SK-N-MC (cell line): ENCODE measurements at places on chromosomes 4 and X.
A peak's percentile ranks its signal among the peaks of the same experiment; 100 is the strongest.

DNA sequence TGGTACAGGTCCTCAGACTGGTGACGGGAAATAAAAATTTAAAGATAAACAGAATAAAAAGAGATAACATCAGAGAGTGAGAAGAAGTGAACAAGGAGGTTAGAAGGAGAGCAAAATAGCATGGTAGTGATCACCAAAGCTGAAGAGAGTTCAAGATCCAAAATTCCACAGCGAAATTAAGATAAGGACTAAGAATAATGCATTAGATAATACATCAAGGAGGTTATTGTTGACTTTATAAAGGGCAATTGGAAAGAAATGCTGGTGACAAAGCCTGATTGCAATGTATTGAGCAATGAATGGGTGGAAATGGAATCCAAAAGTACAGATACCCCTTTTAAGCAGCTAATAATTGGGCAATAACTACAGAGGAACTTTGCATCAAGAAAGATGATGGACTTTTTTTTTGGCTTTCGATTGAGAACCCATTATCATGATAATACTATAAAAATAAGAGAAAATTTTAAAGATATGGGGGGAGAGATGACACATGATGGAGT lies 101.6 kb upstream of the MAP9 start:
- DNase-seq = no peak

DNA sequence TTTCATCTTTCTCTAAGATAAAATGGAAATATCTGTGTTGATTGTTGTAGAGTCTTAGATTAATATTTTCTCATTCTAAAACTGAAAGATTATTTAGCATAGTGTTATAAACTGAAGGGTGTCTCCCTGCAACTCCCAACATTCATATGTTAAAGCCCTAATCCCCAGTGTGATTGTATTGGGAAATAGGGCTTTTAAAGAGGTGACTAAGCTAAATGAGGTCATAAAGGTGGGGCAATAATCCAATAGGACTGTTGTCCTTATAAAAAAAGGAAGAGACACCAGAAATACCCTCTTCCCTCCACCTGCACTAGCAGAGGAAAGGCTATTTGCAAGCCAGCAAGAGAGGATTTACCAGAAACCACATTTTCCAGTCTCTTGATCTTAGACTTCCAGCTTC lies 1626.4 kb downstream of the C4orf33 start:
- DNase-seq = no peak

DNA sequence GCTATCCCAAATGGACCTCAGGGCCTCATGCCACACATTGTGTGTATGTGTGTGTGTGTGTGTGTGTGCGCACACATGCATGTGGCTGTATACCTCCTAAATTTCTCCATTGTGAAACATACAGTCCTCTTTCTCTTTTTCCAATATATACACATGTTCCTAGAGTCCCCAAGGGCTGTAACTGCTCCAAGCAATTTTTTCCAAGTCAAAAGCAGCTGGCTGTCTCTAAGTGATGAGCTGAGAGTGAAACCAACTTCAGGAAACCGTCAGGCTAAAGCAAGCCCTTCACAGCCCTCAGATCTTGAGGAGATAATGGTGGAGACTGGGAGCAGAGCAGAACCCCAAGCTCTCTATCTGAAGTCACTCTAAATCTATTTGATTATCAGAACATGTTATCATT lies 496.1 kb upstream of the DIPK2B start:
- no peak for DNase-seq

GRCh38 chrX:55135171-55135570 lies 46.4 kb downstream of the PAGE2 start:
- no peak for DNase-seq

- DNase-seq = no peak
These were observed 67.6 kb upstream of the SLC7A3 start for GRCh38 chrX:70998411-70999027.

DNA sequence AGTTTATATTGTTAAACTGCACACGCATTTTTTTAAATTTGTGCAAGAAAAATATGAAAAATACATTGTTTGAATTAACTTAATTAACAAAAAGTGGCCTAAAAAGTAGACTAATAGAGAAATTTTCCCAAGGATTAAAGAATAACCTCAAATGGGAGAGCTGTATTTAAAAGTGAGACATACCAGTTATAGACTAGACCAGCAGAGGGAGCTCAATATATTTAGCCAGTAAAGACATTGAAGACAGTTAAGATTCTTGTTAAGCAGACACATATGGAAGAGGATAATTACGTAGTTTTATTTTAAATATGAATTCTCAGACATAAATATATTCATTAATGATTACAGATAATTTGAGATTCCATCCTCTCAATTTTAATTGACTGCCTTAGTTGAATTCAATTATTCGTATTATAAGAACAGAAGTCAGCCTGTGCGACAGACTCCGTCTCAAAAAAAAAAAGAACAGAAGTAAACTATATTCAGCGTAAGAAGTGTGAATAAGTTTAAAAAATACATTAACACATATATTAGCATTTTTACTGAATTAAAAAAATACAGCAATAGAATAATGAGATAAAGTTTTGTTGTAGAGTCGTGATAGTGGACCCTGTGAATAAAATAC lies 64.8 kb downstream of the GLRA3 start:
- peak; percentile 71 for DNase-seq

- DNase-seq = no peak
These were observed 290.0 kb downstream of the SLC7A11 start for GRCh38 chr4:137952116-137952515.

DNA sequence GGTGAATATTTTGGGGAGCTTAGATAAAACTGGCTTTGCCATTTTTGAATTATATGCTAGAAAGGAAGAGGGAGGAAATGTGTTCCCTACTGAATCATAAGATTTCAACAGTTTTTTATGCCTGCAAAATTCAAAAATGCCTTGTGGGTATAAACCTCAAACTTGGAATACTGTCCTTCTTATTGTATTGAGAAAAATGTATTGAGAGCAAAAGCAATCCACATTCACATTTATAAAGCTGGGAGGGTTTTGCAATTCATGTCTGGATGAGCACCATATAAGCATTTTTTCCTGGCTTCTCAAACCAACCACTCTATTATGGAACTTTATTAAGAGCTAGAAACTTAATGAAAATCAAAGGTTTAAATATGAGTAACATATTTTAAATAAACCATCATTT lies 289.8 kb downstream of the PCDH7 start:
- no peak for DNase-seq

DNA sequence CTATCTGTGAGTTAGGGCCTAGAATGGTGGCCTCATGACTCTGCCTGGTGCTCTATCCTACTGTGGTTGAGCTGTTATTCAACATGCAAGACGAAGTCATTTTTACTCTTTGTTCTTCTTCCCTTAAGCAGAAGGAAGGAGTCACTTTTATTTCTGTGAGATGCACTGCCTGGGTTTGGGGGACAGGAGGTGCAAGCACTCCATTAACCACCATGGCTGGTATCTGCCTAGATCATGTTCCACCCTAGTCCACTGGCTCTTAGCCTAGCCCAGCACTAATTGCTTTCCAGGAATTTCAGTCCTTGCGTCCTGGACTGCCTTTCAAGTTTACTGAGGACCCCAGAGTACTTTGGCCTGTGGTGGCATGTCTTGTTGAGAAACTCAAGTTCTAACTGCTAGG lies 1182.7 kb downstream of the FSTL5 start:
- no peak for DNase-seq

DNA sequence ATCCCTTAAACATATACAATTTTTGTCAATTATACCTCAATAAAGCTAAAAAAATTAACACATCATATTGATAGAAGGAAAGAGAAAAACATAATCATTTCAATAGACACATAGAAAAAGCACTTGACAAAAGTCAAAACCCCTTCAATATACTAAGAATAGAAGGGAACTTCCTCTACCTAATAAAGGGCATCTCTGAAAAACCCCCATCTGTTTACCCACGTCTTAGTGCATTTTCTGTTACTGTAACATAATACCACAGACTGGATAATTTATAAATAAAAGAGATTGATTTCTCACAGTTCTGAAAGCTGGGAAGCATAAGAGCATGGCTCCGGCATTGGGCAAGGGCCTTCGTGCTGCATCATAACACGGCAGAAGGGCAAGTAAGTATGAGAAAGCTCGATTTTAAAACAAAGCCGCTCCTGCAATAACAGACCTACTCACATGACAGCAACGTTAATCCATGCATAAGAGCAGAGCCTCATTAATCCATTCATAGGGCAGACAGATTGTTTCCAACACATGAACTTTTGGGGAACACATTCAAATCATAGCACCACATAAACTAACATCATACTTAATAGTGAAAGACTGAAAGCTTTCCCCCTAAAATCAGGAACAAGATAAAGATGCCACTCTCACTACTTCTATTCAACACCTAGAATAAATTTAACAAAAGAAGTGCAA lies 15.7 kb downstream of the STEEP1 start:
- DNase-seq = no peak

GRCh38 chr4:140809676-140810075 lies 53.5 kb upstream of the TBC1D9 start:
- no peak for DNase-seq

- DNase-seq = no peak
These were observed 51.8 kb downstream of the MAP7D3 start for GRCh38 chrX:136199365-136199764.

DNA sequence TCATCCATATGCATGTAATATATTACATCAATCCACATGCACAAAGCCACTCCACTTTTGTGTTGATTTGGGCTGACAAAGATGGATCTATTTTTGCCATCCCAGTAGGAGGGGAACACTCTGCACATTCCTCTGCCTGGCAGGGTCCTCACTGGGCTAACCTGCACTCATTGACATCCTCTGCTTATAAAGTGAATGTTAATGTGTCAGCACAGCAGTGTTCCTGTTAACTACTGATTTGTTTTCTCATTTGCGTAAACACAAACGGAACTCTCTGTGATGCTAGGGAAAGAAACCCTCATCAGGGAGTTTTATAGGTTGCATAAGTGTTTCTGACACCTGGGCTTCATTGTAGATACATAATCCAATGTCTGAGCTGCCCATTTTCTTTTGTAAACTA lies 826.0 kb downstream of the RAB28 start:
- no peak for DNase-seq

- no peak for DNase-seq
These were observed 39.9 kb downstream of the CCNG2 start for GRCh38 chr4:77196866-77197265.

GRCh38 chrX:72460715-72461114 lies 111.9 kb downstream of the HDAC8 start:
- DNase-seq = no peak

DNA sequence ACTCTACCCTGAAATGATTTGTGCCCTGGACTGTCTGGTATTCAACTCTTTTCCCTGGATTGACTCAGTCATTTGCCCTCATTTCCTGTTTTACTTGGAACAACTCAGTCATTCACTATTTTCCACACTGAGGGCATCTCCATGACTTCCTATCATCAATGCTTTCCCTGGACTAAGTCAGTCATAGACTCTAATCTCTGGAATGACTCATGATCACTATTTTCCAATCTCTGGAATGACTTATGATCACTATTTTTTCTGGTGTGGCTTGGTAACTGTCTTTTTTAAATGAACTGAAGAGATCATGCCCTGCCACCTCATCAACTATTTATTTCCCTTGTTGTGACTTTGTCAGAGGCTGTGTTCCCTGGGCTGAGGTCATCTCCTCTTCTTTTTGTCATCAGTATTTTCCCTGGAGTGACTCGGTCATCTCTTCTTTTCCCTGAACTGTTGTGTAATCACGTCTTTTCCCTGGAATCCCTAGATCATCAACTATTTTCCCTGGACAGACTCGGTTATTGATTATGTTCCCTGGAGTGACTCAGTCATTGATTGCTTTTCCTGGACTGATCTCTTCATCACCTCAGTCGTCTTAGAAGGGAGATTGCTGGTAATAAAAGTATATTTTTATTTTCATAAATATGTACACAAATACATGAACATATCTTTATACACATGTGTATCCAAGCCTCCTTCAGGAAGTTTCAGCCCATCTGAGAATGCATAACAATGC lies 327.1 kb upstream of the VCX start:
- DNase-seq = no peak

- DNase-seq = no peak
These were observed 509.0 kb downstream of the PCDH19 start for GRCh38 chrX:99901091-99901490.

GRCh38 chr4:141346144-141346543 lies 125.4 kb downstream of the ZNF330 start:
- no peak for DNase-seq

GRCh38 chr4:40962551-40963180 lies 212.9 kb downstream of the NSUN7 start:
- no peak for DNase-seq

GRCh38 chr4:139901531-139902320 lies 236.1 kb downstream of the MGST2 start:
- no peak for DNase-seq

DNA sequence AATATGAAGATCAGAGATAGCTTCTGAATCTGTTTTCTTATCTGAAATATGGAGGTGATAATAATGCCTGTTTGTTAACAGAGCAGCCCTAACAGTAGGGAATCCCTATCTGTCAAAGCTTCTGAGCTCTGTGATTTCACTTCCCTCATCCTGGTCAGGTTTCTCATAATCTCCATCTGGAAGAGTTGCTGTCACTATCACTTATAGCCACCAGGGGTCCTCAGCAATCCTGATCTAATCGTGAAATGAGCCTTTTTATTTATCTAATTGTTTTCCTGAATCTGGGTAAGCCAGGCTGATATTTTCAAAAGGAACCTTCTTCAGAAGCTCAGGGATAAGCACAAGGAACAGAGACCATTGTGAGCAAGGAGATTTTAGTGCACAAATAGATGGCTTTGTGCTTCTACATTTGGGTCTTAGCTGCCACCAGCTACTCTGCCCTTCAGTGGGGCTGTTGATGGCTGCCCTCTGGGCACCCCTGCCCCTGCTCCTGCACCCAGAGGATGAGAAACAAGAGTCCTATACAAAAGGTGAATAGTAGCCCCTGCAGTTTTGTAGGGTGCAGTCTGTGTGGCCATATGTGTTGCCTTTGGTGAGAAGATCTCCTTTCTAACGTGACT lies 196.4 kb upstream of the RADX start:
- DNase-seq = no peak

DNA sequence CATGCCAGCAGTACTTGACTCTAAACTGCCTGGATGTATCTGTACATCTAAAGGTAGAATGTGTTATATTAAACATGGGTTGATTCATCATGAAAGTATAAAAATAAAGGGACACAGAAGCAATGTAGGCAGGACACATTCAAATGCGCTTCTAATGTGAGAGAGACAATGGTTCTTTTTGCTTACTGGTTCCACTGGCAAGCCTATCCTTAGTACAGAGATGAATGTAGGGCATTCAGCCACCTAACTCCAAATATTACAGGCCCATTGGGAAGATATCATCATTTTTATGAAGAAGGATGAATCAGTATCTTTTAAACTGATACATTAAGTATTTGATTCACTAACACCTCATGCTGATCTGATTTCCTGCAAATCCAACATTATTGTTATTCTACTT lies 18.0 kb downstream of the CDKL2 start:
- DNase-seq = no peak

- no peak for DNase-seq
These were observed 13.7 kb downstream of the OCRL start for GRCh38 chrX:129553619-129554288.

DNA sequence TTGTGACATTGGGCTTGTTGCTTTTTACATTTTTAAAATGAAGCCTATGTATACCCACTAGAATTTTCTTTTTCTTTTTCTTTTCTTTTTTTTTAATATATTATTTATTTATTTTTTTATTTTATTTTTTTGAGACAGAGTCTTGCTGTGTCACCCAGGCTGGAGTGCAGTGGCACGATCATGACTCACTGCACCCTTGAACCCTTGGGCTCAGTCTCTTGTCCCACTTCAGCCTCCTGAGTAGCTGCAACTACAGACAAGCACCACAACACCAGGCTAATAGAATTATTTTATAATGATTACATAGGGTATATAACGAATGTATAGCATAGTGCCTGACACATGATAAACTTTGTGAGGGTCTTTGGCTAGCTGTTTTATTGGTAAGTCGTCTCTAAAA lies 64.9 kb downstream of the RBPJ start:
- no peak for DNase-seq
